ENCODE measurements at places on chromosomes 5 and 9. TPM values are rescaled to one million over a fixed set of nuclear protein-coding genes. Genes with fewer than 3 reads are reported as not detected.
A peak's percentile ranks its signal among the peaks of the same experiment; 100 is the strongest.

DNA sequence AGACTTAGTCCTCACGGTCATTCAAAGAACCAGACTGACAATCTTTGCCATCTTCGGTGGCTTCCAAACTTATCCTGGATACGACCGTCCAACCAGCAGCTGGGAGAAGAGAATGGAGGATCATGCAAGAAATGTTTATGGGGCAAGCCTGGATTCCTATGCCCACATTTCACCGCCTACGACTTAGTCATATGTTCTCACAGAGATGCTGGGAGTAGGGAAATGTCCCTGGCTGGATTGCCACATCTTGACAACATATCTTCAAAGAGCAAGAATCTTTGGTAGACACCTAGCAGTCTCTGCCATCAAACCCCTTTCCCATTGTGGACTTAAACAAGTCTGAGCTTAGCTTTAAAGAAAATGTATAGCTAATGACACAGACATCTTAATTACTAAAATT is 5.0 kb downstream of the MED7 start:
- no peak for DNase-seq
- H3K36me3 ChIP-seq = no peaks in the 10 kb centered on the region
- no peak overlapping the region for H3K4me3 ChIP-seq
- no peak overlapping the region for H3K27ac ChIP-seq
- no peaks in the 10 kb centered on the region for H3K27me3 ChIP-seq

The BTNL8 gene
- total RNA-seq = not detected

DNA sequence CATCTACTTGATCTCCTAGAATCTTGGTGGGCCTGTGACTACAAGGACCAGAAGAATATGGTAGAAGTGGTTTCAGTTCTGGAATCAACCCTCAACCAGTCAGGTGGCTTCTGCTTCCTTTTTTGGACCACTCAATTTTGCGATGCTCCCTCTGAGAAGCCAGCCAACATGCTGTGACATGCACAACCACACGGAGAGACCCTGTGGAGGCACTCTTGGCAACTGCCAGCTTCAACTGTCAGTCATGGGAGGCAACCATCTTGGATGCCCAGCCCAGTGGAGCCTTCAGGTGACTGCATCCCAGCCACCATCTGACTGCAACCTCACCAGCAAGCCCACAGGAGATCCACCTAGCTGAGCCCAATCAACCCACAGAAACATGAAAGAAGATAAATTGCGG is 137.3 kb downstream of the FAM114A2 start:
- H3K27me3 ChIP-seq = no peaks in the 10 kb centered on the region
- no peaks in the 10 kb centered on the region for H3K36me3 ChIP-seq
- H3K4me1 ChIP-seq = no peaks in the 10 kb centered on the region

DNA sequence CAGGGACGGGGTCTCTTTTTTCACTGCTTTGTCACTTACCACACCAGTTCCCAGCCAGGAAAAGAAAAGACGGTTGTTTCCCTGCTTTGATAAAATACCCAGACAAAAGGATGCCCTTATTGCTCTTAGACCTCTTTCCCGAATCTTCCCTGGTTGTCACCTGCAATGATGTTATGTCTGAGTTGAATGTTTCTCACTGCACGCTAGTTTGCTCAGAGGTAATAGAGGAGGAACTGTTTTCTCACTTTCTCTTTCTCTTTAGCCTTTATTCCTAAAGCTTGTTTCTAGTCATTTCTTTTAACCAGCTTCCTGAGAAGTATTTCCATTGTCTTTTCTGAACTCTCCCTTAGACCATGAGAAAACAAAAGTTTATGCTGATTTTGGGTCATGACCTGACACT is 32.9 kb downstream of the ACER2 start:
- no peaks in the 10 kb centered on the region for H3K27me3 ChIP-seq
- H3K36me3 ChIP-seq = no peaks in the 10 kb centered on the region
- H3K4me3 ChIP-seq = no peak overlapping the region
- H3K4me1 ChIP-seq = no peaks in the 10 kb centered on the region

DNA sequence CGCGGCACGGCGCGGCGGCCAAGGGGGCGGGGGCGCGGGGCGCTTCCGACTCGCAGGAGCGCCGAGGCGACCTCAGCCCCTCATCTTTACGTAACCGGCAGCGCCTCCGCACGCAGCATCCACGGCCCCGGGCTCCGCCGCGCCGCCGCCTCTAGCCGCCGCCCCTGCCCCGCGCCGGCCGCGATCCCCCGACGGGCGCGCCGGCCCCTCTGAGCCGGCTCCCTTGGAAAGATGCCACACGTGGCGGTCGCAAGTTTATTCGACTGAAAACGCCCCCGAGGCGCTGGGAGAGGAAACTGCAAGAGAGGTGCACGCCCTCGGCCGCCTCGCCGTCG is 1.0 kb downstream of the KLF9 start:
- peak overlapping the region; percentile 97 for H3K4me3 ChIP-seq
- H3K36me3 ChIP-seq = no peaks in the 10 kb centered on the region
- DNase-seq = no peak
- no peaks in the 10 kb centered on the region for H3K4me1 ChIP-seq
- H3K27ac ChIP-seq = peak overlapping the region; percentile 100

- no peak for DNase-seq
- H3K4me1 ChIP-seq = no peaks in the 10 kb centered on the region
- no peaks in the 10 kb centered on the region for H3K27me3 ChIP-seq
- no peaks in the 10 kb centered on the region for H3K36me3 ChIP-seq
Measured at GRCh38 chr5:125219710-125220109, 473.3 kb upstream of the ZNF608 start.

The KCNIP1 gene
- total RNA-seq = 5.6 TPM

DNA sequence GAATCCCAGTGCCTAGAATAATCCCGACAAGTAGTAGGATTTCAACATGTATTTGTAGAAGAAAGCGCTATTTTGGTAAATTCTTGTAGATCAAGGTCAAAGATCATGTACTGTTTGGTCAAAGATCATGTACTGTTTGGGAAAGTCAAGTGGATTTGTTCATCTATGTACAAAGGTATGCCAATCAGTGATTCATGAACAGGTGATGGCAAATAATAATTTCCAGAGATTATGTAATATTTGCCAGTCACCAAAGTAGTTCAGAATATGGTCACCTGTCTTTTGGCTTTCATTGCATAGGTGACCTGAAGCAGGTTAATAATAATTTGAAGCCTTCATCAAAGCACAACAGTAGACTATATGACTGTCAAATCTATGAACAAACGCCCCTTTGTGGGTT is 398.2 kb downstream of the EFNA5 start:
- no peaks in the 10 kb centered on the region for H3K27me3 ChIP-seq
- H3K27ac ChIP-seq = no peak overlapping the region
- no peaks in the 10 kb centered on the region for H3K36me3 ChIP-seq
- no peak for DNase-seq
- no peak overlapping the region for H3K4me3 ChIP-seq
- H3K4me1 ChIP-seq = no peaks in the 10 kb centered on the region

GRCh38 chr9:82799286-82799685 is 263.7 kb downstream of the RASEF start:
- no peaks in the 10 kb centered on the region for H3K27me3 ChIP-seq
- H3K4me1 ChIP-seq = no peaks in the 10 kb centered on the region
- H3K36me3 ChIP-seq = no peaks in the 10 kb centered on the region

All from uterus (tissue), 4 donors.